ENCODE measurements at places on chromosomes 6 and 20. TPM values are rescaled to one million over a fixed set of nuclear protein-coding genes. Genes with fewer than 3 reads are reported as not detected.

Gene SPAG4
- total RNA-seq: 8.4 TPM

Gene IP6K3
- 0.89 TPM for total RNA-seq

Gene SSTR4
- total RNA-seq: not detected

Gene RNF182
- 4.4 TPM for total RNA-seq

Gene GCNT2
- total RNA-seq: 62.7 TPM

Gene LTB
- 1.0 TPM for total RNA-seq

Gene CLIC1
- total RNA-seq: 244 TPM

Gene OOEP
- total RNA-seq: 0.87 TPM

Gene GGTLC1
- not detected for total RNA-seq
